ENCODE measurements at places on chromosomes 16 and 17. TPM values are rescaled to one million over a fixed set of nuclear protein-coding genes. Genes with fewer than 3 reads are reported as not detected.

- DNase-seq, result no peak
Measured at GRCh38 chr16:63625126-63625525, 1496.7 kb downstream of the CDH11 start.

GRCh38 chr17:6569370-6570285, 13.3 kb upstream of the PITPNM3 start:
- no peak for DNase-seq

DNA sequence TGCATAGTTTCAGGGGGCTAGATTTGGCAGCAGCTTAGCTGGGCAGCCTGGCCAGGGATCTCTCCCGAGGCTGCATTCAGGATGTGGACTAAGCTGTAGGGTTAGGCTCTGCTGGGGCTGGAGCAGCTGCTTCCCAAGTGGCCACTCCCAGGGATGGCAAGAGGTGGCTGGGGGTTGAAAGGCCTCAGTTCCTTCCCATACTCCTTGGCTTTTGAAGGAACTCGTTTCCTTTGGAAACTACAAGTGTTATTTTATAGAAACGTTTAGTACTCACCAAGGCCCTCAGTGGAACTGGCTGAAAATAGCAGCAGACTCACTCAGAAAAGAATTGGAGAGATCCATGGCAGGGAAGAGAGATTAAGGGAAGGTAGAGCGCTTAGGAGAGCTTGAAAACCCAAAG, 76.4 kb downstream of the WWP2 start:
- no peak for DNase-seq

GRCh38 chr17:17398943-17399926, 77.6 kb upstream of the MED9 start:
- DNase-seq, result peak; percentile 53

SLC52A1 gene
- total RNA-seq, result 0.25 TPM

- no peak for DNase-seq
Measured at GRCh38 chr16:8867216-8867931, 1.4 kb downstream of the CARHSP1 start.

GRCh38 chr17:83176623-83177583, 97.5 kb downstream of the METRNL start:
- DNase-seq, result no peak

NKD1 gene
- total RNA-seq, result not detected

TRAPPC1 gene
- 15.3 TPM for total RNA-seq

MT1A gene
- not detected for total RNA-seq

DNA sequence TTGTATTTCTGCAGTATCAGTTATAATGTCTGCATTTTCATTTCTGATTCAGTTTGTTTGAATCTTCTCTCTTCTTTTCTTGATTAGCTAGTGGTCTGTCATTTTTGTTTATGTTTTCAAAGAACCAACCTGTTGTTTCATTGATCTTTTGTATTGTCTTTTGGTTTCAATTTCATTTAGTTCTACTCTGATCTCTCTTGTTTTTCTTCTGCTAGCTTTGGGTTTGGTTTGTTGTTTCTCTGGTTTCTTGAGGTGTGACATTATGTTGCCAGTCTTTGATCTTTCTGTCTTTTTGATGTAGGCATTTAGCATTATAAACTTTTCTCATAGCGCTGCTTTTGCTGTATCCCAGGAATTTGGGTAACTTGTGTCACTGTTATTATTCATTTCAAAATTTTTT, 107.2 kb downstream of the PHKB start:
- no peak for DNase-seq

- no peak for DNase-seq
Measured at GRCh38 chr17:77382356-77382911, 241.7 kb downstream of the SEC14L1 start.

NOTUM gene
- 0.09 TPM for total RNA-seq

TMEM106A gene
- total RNA-seq, result 4.3 TPM

GRCh38 chr17:1764284-1764683, 2.4 kb downstream of the SERPINF1 start:
- DNase-seq, result peak; percentile 96

- no peak for DNase-seq
Measured at GRCh38 chr16:89114159-89114981, 20.7 kb downstream of the ACSF3 start.

KRT33A gene
- total RNA-seq, result not detected

COX6A2 gene
- total RNA-seq, result not detected

RAMP2 gene
- 0.27 TPM for total RNA-seq

DNA sequence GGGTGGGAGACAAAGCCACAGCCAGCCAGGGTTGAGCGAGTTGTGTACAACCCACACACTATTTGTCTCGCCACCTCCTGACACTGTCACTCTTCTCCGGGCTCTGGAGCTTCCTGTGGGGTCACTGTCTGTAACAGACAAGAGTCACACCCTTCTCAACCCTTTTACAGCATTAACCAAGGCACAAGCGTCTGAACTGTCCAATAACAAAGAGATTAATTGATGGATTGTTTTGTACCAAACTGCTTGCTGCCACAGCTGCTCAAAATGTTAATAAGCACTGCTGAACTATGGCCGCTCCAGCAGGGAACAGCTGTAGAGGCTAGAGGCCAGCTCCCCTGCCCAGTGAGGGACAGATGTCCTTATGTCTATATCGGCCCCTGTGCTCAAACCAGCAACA, 25.2 kb upstream of the HYDIN start:
- no peak for DNase-seq

GRCh38 chr17:75084039-75084660, 3.6 kb upstream of the SLC16A5 start:
- DNase-seq, result no peak

DNA sequence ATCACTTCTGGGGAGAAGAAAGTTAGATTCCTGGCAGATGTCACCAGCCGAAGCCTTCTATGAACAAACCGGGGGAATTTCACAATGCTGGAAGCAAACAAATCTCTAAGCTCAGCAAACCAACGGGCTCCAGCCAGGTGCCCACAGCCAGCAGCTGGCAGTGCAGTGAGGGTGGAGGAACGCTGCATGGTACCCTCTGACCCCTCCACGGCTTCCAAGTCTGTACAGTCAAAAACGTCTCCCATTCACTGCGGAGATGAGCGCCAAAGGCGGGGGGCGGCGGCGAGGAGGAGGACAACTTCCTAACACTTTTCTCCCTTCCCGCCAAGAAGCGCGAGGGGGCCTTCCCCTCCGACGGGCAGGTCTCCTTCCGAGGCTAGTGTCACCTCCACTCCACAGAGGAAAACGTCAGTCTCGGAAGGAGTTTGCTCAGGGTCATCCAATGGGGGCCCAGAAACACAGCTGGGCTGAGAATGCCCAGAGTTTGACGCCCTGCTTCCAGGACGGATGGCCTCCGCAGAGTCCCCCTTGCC, 924 bp downstream of the ZNF598 start:
- peak; percentile 61 for DNase-seq

DNA sequence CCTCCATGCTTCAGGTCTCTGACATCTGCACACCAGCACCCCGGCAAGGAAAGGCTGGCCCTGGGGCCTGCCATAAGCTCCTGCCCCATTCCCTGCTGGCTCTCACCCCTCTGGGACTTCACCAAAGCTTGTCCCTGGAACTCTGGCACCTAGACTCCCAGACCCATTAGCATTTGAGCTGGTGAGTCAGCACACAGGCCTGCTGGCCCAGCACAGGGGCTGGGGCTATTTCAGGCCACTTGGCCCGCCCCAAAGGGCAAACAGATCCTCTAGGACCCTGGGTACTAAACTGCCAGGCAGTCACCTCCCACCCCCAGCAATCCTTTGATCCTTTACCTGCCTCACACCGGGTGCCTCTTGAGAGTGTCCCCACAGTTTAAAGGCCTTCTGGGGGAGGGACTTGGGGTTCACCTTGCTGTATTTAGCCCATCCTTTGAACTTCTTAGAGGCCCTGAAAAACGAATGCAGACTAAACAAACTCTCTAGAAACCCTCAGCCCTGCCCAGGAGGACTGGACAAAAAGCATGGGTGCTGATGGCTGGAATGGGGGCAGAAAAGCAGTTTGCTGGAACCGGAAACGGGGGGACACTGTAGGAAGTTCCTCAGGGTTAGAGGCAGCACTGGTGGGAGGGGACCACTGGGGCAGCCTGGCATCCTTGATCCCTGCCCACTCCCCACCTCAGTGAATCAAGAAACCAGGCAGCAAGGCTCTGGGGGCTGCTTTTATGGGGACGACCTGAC, 3.2 kb upstream of the SAMD14 start:
- no peak for DNase-seq

DNA sequence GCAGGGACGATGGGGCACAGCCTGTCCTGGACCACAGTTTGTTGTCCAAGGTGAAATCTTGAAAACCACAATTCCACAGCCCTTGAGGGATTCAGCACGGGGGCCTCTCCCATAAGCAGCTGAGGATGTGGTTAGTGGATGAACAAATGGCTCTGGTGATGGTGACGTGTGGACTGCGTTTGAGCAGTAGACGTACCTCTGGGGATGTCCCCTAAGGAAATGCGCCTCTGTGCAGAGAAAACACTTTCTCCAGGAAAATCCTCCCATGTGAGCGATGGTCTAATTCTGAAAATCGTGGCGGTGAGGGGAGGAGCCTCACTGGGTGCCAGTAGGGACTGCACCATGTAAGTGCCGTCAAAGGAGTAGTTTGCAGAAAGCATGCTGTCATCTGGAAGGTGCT, 2.7 kb upstream of the SEPTIN12 start:
- DNase-seq, result no peak

DNA sequence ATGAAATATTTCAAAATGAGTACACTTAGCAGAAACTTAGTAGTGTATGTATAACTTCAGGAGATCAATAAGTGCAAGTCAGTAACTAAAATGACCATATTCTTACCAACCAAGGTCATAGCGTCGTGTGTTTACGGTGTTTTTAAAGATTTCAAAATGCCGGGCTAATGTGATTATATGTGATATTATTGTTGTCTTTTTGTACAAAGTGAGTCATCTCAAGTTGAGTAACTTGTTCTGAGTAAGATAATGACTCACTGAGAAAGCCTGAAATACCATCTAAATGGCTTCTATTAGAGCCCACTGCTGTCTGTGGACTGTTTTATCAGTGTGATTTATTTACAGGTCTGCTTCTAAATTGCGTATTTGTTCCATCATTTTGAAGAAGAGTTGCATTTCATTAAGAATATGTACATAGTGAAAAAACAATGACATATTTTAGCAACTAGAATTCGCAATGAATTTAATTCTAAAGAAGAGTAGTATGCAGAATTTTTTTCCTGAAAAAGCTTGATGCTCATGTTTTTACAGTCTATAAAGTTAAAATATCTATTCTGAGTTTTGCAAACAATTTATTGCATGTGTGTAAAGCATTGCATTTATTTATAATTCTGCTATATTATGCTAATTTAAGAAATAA, 12.7 kb downstream of the KRT12 start:
- DNase-seq, result peak; percentile 88

DCTPP1 gene
- 42.0 TPM for total RNA-seq

DNA sequence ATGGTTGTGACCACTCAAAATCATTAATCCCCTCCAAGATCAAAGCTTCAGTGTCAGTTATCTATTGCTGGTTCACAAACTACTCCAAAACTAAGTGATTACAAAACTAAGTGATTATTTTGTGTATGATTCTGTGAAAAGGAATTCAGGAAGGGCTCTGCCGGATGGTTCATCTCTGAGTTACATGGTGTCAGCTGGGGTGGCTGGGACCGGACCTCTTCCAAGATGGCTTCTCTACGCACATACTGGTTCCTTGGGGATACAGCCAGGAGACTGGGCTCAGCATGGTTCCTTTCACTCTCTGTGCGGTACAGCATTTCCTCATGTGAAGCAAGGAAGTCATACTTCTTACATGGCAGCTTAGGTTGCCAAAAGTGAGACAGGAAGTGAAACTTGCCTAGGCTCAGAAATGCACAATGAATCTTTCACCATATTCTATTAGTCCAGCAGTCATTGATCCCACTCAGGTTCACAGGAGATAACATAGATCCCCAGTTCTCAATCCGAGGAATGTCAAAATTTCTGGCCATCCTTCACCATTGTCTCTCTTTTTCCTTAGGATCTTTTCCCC, 97.9 kb upstream of the IRX6 start:
- no peak for DNase-seq

GRCh38 chr16:84862804-84863480, 43.2 kb downstream of the CRISPLD2 start:
- DNase-seq, result peak; percentile 57

DNA sequence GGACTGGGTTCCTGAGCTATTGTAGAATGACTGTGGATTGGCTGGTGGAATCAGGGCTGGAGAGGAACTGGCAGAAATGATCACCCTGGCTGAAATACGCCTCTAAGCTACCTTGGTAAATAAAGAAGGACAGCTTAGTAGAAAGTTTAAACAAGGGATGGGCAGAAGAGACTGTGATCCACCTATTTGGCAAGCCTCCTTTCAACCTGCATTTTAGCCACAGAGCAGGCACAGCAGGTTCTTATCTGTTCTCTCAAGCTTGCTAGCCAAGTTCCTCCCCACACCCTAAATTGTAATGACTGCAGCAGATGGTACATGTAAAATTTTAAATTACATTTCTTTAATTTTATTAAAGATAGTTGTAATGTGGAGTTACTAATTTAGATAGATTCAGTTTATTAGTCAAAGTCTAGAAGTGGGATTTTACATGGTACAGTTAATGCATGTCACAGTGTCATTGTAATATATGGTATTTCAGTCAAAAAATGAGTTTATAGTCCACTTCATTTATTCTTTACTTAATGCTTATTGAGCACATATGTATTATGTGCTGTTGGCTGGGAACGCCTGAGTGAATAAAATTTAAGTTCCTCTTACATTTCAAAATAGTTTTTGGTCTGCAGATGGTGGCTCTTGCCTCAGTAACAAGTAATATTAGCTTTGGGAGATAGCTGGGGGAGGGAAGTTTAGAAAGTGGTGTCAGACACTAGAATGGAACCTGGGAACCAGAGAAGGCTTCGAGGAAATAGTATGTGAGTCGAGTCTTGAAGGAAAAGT, 11.2 kb downstream of the EPN2 start:
- peak; percentile 24 for DNase-seq

DNA sequence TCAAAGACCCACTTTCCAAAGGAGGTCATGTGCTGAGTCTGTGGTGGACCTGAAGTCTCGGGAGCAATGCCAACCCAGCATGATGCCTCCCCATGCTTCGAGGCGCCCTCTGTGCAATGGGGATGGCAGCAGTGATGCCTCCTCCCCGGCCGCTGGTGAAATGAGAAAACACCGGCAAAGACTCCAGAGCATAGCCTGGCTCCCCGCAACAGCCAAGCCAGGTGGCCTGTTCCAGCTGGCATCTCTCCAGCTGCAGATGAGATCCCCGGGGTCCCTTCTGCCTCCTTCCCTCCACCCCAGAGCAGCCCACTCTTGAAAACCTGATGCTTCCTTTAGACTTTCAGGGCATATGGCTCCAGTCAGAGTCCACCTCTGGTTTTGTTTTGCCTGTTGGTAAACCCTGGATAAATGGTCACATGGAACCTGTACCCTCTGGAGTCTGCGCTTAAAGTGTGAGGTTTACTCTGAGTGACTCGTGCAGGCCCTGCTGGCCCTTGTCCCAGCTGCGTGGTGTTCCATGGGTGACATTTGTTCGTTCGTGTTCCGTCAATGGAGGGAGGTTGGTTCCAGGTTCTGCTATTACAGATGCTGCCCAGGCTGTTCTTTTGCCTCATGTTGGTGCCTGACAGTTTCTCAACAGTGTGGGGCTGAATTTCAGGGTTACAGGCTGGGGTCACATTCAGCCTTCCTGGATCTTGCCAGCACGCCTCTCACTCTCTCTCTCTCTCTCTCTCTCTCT, 181.8 kb upstream of the CIBAR2 start:
- DNase-seq, result no peak

UTP18 gene
- total RNA-seq, result 80.5 TPM

MYH2 gene
- total RNA-seq, result not detected
